ENCODE measurements at places on chromosomes 4 and X. TPM values are rescaled to one million over a fixed set of nuclear protein-coding genes. Genes with fewer than 3 reads are reported as not detected.

The SLBP gene
- 103 TPM for total RNA-seq

The NDNF gene
- 0.17 TPM for total RNA-seq

The LRIT3 gene
- total RNA-seq, result not detected

The TIMP1 gene
- total RNA-seq, result 56.0 TPM

DNA sequence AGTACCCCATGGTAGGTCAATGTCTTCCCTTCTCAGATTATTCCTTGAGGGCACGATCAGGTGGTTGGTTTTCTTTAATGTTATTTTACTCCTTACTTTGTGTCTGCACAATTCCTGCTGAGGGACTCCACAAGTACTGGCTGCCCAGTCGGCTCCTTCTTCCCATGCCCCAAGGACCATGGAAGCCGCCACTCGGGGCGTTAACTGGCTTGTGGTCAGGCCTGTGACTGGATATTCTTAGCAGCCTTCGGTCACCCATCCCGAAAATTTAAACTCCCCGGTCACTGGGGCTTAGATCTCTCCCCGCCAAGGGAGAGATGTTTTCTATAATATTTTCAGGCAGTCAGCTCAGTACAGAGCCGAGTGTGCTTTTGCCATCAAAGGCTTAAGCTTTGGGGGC is 24.7 kb upstream of the BCOR start:
- no peak for DNase-seq

- no peak for DNase-seq
Observed at GRCh38 chrX:151478058-151478457, 81.1 kb downstream of the VMA21 start.

DNA sequence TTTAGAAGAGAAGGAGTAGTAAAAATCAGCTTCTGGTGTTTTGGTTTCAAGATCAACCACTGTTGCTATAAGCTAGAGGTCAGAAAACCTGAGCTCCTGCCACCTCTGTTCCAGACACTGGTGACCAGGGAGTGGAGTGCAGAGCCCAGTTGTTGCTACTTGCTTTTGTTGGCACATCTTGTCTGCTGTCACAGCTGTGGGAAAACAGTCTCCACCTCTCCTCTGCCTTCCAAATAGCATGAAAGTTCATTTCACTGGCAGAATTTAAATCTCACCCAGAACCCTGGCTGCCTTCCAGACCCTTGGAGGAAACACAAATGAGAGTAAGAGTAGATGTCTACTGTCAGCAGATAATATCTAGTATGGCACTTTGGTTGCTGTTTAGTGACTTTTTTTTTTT is 297.5 kb upstream of the KLF3 start:
- no peak for DNase-seq

Measured in activated naive CD8-positive, alpha-beta T cell treated with anti-CD3 and anti-CD28 coated beads, Interleukin-2, amount 10 ng/mL, durations not matched to agents 7 days and 5 days (primary cell).